EH (cell line): ENCODE measurements at places on chromosomes 4 and X.

- no peak for DNase-seq
Observed at GRCh38 chr4:184596044-184596616, 53.1 kb downstream of the CASP3 start.

GRCh38 chr4:135834471-135834870 is 1632.9 kb upstream of the PABPC4L start:
- no peak for DNase-seq

DNA sequence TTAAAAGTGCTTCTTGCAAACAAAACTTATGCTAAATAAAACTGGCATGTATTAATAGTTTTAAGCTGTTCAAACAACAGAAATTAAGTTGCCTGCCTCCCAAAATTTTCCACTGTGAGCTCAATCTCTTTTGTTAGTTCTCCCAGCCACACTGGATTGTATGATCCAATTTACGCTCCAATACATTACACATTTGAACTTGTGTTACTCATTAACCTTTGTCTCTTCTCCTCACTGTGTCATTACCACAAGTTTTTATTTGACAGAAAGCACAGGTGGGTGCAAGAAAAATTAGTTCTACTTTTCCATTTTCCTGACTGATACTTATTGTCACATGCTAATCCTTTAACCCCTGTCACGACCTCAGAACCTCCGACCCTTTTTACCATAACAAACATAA is 55.5 kb downstream of the SHISA3 start:
- no peak for DNase-seq

GRCh38 chr4:128862608-128863311 is 53.3 kb downstream of the JADE1 start:
- no peak for DNase-seq

DNA sequence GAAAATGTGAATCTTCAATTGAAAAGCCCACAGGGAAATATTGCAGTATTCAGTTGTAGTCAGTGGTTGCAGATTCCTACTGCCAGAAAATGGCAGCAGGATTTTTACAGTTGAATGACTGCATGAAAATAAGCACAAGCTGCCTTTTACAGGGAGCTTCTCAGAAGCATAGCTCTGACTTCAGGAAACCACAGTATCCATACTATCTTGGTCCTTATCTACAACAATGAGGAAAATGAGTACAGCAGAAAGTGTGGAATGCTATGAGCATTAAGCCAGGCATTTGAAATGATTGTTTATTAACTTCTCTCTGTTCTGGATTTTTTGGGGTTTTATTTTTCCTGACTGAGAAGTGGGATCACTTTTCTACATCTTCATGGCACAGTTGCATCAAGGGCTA is 34.6 kb upstream of the PRRG1 start:
- DNase-seq = peak; percentile 85

DNA sequence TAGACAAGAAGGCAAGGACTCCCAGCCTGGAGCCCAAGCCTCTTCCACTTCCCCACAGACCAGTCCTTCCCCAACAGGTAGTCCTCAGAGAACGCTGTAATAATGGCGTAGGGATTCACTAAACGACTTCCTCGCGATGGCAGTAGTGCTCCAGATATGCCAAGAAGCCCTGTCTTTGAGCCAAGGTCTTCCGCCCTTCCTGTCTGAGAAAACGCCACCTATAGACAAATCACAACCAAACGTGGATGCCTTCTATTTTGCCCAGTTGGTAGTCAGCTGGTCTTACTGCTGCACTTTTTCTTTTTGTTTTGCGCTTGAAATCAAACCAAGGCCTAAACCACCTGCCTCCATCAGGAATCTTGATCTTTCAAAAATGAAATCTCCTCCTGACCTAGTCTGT is 203.3 kb downstream of the OR13H1 start:
- DNase-seq = no peak

- DNase-seq = peak; percentile 38
Observed at GRCh38 chr4:114400531-114400930, 198.1 kb upstream of the UGT8 start.

DNA sequence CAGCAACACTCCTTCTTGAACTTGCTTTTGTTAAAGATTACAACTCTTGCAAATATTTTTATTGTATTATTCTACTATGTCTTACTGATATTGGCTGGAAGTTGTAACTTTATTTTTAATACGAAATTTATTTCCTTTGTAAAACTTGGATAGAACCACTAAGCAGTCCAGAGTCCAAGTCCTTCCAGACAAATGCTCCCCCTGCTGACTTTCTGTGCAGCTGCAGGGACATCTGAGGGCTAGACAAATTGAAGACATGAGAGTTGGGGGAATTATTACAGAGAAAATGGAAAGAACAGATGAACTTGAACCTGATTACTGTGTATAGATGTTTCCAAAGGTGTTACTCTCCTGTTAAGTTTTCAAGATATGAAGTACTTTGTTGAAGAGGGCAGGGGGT is 238.8 kb downstream of the GRIA3 start:
- peak; percentile 51 for DNase-seq

DNA sequence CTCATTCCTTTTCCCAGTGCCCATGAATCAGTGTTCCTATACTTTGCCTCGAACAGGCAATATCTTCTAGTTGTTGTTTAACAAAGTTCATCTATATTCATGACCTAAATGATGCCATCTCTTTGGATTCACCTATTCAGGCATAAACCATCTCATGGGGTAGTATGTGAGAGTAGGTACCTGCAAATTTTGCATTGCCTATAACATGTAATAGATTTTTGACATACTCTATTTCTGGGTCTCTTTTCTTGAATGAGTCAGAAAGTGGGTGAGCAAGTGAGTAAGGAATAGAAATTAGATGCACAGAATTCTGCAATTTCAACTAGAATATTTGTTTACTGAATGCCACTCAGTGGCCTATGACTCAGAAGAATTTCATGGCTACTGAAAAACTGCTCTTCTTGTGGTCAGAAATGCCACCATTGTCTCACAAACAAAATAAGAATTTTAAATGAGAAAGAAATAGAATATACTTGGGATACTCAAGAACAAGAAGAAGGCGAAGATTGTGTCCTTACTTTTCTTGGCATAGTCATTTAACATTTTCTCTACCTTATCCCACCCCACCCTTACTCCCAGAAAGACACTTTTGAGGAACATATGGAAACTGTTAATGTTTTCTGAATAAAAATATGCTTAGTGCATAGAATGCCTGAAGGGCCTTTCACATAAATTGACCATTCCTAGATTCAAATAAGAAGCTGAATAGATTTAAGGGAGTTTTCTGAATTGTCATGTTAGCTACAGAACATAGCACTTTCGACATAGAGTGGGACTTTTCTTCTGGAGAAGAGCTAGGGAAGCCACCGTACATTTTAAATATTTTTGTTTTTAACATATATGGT is 86.8 kb downstream of the HHIP start:
- DNase-seq = peak; percentile 29

DNA sequence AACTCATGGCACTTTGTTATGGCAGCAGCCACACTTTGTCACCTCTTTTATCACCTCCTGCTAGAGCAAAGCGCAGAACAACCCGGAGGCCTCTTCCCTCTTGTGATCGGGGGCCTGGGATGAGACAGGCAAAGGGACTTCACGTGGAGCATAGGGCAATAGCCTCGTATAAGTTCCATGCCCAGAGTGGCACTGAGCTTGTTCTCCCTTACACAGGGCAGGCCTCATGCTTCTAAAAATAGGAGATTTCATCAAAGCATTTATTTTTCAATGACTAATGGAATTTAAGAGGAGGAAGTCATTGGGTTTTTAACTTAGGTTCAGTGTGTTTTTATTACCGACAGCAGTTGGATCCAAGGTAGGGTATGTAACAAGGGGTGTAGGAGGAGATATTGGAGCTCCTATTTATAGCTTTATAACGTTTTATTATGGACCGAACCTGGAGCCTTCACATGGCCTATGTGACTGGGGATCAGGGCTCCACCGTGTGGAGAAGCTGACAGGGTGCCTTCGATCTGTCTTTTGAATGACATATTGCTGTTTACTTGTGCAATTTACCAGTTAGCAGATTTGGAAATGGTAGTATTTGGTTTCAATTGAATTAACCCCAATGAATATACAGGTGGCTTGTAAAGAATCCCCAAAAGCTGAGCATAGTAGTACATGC is 93.8 kb downstream of the SLC2A9 start:
- DNase-seq = no peak

- DNase-seq = peak; percentile 89
Observed at GRCh38 chrX:110563282-110563681, 204.6 kb downstream of the RTL9 start.

DNA sequence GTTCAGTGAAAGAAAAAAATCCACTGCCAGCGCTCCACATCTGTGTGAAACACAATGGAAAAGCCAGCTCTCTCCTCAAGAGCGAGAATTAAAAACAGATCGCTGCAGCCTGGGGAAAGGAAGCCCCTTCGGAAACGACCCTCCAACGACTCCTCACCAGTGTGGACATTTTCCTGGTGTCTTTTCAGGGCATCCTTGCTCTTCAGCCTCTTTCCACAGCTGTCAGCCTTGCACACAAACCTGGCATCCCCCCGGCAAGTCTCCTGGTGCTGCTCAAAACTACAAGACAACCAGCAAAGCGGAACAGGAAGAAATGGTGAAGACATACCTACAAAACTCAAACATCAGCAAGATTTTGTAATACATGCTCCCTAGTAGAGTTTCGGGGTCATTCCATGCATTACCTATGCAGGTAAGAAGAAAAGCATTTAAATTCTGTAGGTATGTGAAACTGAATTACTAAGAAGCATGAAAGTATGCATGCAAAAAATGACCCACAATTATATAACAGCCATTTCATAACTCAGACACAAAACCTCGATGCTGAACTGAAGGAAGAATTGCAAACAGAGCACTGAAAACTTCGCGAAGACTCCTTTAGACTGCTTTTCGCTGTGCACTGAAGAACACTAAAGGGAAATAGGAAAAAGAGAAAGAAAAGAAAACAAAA is 106.1 kb downstream of the PRDM5 start:
- peak; percentile 7 for DNase-seq

DNA sequence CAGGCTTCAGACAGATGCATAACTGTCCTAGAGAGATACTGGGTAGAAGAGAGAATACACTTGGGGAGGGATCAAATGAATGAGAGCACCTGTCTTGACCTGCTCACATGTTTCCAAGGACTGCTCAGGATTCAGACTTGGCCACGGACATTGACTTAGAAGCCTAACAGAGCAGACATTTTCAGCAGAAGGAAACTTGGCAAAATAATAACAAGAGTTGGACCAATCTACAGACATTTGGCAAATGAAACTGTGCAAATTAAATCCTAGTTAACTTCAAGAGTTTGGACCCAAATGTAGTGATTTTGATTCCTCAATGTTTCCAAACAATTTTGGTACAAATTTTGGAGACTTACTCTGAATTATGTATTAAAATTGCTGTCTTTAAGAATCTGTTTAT is 223.9 kb downstream of the CAMK2D start:
- DNase-seq = no peak

GRCh38 chr4:129162450-129162849 is 66.5 kb downstream of the C4orf33 start:
- DNase-seq = no peak

DNA sequence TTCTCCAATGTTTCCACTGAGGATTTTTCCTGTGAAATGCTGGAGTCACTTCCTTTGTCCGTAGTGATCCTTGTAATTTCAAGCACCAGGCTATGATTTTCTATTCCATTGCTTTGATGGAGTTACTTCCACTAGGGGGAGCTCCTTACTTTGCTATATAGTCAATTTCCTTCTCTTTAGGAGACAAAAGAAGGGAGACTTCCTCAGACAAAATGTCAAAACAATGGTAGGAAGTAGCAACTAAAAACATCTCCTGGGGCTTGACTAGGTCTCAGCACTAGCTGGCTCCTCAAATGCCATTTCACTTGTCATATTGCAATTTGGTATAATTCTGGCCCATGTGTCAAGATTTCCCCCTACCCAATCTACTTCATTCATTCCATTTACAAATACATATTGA is 24.1 kb downstream of the ZCCHC12 start:
- peak; percentile 54 for DNase-seq

DNA sequence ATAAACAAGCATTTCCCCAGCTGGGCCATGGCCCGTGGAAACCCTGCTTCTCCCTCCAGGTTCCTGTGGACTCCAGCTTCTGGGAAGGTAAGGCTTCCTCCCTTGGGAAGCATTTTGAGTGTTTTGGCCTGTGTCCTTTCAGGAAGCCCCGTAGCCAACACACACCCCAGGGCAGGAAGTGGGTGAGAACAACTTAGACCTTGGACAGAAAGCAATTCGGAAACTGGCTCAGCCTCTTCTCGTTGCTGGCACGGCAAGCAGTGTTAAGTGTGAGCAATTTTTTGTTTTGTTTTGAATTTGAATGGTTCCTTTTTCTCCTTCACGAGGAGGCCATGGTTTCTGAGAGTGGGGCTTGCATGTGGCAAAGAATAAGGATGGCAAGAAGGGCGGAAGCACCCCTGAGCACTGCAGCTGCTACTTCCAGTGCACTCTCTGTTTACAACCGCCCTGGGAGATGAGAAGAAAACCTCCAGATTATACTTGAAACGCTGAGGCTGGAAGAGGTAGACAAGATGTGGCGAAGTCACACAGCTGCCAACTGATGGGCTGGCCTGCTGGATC is 14.1 kb upstream of the CYTL1 start:
- DNase-seq = peak; percentile 66

DNA sequence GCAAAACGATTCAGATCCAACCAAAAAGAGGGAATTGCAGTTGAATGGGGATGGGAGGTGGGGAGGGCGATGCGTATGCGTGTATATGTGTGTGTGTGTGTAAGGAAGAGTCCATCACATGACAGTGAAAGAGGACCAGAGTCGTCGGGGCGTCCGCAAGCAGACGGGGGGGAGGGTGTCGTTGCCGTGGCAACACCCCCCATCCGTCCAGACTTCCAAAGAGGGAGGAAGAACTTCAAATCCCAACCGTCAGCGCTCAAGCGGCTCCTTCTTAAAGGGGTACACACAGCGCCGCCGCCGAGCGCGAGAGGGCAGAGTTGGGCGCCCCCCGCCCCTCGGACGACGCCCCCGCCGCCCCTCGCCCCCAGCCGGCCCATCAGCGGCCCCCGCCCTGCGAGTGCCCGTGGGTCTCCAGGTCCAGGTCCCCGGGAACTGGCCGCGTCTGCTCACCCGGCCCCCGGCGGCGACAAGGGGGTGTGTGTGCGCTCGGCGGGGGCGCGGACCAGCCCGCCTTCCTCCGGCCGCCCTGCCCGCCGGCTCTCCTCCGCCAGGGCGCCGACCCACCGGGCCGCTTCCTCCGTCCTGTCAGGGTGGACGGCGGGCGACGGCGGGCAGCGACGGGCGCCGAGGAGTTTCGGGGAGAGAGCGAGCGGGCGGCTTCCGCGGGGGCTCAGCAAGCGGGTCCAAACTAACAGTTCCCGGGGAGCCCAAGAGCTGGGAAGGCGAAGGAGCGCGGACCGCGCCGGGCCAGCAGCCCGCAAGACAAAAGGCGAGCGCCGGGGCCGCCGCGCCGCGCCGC is 685 bp downstream of the LCORL start:
- peak; percentile 88 for DNase-seq

DNA sequence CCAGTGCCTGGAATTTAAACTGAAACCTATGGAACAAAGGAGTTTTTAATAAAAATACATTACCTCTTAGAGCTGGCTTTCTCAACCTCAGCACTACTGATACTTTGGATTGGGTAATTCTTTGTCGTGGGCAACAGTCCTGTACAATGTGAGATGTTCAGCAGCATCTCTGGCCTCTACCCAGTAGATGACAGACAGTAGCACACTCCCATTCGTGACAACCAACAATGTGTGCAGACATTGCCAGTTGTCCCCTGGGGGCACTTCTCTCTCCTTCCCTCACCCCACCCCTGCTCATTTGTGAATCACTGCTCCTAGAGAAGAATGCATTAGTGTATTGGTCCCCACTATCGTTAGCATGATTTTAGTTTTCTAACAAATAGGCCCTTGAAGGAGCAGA is 16.2 kb downstream of the GPAT3 start:
- peak; percentile 78 for DNase-seq
